Stimulated activated CD4-positive, alpha-beta T cell treated with anti-CD3 and anti-CD28 coated beads, Interleukin-1b, Interleukin-23, amount 100 ng/mL, for 24 hours (primary cell): ENCODE measurements at places on chromosomes 5 and 9.

DNA sequence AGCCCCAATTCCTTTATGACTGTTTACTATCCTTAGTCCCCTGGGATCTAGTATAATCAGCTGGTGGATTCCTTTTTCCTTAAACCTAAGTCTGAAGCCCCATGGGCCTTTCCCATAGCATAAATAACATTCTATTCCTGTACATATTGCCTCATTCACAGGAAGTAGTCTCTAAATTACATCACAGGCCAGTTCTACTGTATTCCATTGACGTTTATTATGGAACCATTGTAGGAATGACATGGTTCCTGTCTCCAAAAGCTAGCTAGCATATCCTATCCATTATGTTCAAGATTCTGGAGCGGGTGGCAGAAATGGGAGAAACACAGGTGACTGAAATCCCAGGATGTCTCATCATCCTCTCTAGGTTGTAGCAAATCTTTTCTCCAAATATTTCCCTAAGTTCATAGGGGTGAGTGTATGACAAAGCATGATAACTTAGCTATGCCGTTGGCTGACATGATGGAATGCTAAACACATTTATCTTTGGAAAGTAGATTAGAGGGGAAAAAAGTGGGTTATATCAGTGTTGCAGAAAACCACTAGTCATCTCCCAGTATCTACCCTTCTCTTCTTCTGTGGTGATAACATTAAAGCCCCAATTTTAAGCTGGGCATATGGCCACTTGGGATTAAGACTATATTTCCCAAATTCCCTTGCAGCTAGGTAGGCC lies 140.1 kb downstream of the FGF1 start:
- DNase-seq, result no peak

- DNase-seq, result no peak
These were observed 9.8 kb upstream of the OLFM1 start for GRCh38 chr9:135077497-135078200.

DNA sequence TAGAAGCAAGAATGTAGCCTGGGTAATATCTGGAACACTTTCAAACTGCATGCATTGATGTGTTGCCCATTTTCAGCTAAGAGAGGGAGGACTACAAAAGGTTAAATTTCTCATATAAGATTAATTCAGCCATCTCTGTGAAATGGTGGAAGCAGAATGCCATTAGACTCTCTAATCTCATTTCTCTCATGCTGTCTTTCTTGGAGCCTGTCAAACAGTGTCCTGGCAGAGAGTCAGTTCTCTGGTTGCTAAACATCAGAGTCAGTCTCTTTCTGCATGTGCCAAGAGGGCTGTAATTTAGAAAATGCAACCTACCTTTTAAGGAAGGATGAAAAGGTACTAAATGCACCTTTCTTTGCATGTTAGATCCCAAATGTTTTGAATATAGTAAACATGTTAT lies 910 bp upstream of the GARNL3 start:
- no peak for DNase-seq

- DNase-seq, result no peak
These were observed 27.0 kb downstream of the SUB1 start for GRCh38 chr5:32612134-32612888.

DNA sequence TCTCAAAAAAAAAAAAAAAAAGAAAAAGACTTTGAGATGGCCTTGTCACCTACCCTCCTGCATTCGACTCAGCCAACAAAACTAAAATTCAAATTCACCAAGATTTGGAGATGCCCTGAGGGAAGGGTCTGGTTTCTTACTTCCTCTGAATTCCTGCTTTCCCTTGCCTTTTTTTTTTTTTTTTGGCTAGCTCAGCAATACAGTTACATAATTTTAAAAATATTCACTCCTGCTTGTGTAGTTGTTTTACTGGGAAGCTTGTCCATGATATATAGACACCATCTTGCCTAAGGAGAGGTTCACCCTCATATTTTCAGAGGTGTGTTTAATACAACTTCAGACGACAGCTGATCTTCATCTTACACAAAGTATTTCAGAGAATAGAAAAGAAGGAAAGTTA lies 21.3 kb upstream of the SERINC5 start:
- no peak for DNase-seq

DNA sequence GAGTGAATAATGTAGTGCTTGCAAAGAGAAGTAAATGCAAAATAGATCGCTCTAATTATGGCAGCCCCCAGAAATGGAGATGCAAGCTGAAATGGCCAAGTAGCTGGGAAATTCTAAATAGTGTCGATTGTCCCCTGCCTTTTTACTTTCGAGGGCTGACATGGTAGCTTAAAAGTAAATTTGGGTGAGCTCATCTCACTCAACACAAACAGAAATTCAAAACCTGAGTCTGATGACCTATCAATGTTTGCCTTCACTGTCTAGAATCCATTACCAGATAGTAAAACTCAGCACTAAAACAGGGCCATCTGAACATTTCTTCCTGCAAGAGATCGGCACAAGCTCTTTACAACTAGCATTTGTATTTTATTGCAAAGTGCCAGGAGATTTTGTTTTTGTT lies 7.0 kb upstream of the LHX2 start:
- no peak for DNase-seq

DNA sequence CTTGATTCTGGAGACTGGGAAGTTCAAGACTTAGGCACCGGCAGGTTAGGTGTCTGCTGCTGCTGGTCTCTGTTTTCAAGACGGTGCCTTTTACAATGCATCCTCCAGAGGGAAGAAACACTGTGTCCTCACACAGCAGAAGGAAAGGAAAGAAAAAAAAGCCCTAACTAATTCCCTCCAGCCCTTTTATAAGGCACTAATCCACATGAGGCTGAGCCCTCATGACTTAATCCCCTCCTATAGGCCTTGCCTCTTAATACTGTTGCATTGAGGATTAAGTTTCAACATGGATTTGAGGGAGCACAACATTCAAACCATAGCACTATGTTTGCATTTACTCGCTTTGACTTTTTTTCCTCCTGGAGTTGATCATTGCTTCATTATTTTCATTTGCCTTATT lies 585.9 kb downstream of the TLR4 start:
- DNase-seq, result no peak

- DNase-seq, result no peak
These were observed 97.3 kb upstream of the EQTN start for GRCh38 chr9:27394154-27394825.

- no peak for DNase-seq
These were observed 30.4 kb downstream of the IARS1 start for GRCh38 chr9:92263131-92263530.

GRCh38 chr5:637581-638450 lies 25.7 kb downstream of the CEP72 start:
- DNase-seq, result no peak

DNA sequence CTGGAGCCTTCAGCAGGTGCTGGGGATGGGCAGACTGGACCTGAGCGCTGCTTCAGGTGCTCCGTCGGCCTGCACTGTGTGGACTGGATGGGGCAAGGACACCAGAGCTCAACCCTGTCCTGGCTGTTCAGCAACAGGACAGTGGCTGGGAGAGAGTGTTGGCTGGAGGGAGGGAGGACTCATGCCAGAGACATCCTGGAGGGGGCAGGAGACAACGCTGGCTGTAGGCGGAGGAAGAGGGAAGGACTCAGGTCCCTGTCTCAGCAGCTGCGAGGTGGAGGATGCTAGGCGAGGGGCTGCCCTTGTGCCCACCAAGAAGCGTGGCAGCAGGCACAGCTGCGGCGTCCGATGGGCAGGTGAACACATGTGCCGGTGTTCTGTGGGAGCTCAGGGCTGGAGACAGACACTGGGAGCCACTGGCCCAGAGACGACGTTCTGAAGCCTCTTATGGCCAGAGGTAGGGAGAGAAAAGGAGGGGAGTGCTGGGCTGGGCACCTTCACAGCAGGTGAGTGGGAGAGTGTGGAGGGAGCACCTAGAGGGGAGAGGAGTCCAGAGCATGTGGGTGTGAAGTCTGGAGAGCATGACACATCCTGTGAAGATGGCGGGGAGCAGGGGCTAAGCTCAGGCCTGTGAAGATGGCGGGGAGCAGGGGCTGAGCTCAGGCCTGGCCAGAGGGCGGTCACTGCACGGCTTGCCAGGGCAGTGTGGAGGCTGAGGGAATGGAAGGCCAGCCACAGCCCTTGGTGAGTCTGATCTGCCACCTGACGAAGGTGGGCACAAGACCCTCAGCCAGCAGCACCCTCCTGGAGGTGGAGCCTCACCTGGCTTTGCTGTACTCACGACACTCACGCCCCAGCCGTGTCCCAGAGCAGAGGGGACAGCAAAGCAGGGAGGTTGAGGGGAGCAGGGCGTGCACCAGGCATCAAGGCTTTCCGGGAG lies 79.1 kb upstream of the FCN1 start:
- no peak for DNase-seq

DNA sequence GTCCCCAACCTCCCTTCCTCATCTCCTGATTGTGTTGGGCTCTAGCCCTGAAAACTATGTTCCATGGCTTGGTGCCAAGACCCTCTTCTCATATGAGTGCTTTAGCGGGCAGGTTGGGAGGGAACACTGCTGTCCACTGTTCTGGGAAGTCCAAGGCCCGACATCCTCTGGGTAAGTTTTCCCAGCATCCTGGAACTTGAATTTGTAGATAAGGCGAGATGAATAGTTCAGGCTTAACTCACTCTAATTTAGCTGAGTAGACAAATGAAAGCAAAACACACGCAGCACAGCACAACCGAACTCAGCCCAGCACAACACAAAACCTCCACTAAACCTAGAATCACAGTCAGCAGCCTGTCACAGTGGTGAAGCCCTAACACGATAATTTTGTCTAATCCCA lies 95.3 kb upstream of the SLC28A3 start:
- no peak for DNase-seq

GRCh38 chr9:91196103-91196950 lies 165.4 kb downstream of the AUH start:
- DNase-seq, result no peak

DNA sequence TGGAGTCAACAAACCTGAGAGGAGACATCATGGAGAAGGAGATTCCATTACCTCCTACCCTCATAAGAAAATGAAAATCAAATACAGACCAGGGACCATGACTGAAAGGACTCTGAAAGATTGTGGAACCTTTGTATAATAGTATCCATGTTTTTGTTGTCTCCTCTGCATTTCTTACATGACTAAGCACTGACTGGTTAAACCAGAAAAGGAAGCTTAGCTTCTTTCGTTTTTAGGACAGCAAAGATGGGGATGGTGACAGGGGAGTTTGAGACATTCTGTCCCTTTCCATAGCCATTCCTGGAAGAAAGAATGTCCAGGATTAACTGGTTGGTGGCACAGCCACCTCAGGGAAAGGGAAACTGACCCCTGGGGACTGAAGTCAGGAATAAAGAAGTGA lies 22.2 kb downstream of the ITGA1 start:
- no peak for DNase-seq

DNA sequence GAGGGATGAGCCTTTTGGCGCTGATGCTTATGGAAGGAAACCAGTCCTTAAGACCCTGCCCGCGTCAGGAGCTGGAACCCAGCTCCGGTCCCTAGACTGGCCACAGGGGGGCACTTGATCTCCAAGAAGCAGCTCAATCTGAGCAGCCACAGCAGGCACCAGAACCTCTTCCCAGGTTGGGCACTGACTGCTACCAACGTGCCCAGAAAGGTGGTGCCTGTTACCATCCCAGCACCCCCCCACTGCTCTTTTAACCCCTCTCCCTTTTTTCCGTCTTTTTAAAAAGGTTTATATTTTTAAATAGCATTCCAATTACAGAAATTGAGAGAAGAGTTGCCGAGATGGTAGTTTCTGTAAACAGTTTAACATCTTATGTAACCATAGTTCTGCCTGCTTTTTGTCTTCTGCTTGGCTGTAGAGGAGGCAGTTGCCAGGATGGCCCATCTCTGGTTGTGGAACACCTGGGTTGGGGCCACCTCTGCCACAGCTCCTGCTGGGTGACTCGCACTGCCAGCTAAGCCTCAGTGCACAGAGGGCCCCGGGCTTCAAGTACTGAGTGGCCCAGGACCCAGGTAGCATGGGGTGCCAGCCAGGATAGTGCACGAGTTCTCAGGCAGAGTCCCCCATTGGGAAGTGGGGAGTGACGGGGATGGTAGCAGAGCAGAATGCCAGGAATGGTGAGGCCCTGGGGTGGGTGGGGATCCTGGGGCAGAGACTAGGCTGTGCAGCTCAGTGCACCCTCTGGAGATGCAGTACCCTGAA lies 62.8 kb downstream of the PFDN1 start:
- peak; percentile 35 for DNase-seq

- DNase-seq, result no peak
These were observed 52.8 kb upstream of the TUT7 start for GRCh38 chr9:86407022-86407421.

DNA sequence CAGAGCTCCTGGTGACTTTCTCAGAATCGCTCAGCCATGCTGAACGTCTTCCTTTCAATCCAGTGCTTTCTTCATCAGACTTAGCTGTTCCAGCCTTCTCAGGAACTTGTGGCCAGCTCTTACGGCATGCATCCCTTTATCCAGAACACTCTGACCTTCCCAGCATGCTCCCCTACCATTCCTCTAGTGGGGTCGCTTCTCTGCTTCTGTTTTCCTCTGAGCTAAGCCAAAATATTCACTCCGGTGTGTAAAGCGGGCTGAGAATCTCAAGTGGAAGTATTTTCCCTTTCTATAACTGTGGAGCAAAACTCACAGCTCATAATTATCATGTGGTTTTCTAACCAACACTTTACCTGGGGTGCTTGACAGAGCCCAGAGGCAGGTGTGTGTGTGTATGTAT lies 6.2 kb downstream of the DCANP1 start:
- DNase-seq, result no peak

DNA sequence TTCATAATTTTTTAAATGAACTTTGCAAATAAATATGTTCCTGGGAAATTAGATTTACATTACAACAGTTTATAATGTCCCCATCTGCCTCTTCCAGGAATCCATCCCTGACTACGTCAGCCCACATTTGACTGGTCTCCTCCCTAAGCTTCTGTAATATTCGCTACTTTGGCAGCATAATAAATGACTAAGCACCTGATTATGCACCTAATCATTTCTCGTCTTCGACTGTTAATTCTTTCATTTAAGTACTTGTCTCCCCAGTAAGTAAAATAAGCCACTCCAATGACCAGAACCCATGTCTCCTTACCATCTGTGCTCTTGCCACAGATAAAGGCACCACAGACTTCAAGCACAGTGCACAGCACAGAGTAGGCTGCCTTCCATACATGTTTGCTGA lies 122.7 kb downstream of the DENND1A start:
- no peak for DNase-seq

DNA sequence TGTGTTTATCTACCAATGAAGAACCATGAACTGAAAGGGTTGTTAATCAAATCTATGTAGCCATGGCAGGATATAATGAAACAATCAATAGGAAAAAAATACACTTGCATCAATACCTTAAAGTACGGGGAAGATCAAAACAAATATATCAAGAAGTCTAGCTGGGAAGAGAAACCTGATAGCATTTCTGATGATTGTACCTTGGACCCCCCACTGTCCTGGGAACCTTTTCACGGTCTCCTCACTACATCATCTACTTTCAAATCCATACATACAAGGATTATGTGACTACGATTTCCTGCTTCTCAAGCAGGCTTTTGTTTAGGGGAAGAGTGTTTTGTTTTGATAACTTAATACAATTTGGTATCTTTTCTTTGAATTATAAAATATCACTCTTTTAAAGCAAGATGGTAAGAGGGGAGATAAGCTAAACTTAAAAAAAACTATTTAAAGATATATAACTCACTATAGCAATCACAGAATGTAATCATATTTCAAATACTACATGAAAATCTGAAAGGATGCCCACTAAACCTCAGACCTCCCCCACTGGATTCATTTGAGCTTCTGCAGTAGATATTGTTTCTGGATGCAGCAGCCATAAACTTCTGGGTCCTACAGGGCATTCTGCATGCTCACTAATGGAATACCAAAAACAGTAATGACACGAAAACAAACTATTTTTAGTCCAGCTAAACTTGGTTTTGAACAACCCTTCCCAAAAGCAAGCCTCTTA lies 8.0 kb downstream of the EBF1 start:
- DNase-seq, result no peak

- DNase-seq, result no peak
These were observed 176.2 kb downstream of the YTHDC2 start for GRCh38 chr5:113689647-113690046.
